ENCODE measurements at places on chromosomes 12 and 14.

DNA sequence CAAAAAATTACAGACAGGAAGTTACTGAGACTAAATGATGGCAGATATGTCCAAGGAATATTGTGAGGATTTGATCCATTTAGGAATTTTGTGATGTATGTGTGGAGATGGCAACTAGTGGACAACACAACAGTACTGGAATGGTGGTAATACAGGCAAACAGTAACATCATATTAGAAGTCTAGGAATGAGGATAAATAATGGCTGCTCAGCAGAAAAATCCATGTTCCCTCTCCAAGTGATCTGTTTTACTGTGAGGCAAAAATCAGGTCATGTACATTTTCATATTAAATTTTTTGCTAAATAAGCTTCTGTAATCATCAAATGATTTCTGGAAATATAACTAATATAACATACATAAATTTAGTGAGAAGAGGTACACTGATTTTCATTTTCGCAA, 108.4 kb downstream of the MED13L start:
- DNase-seq = no peak

- no peak for DNase-seq
Observed at GRCh38 chr12:112589275-112589674, 170.5 kb downstream of the PTPN11 start.

DNA sequence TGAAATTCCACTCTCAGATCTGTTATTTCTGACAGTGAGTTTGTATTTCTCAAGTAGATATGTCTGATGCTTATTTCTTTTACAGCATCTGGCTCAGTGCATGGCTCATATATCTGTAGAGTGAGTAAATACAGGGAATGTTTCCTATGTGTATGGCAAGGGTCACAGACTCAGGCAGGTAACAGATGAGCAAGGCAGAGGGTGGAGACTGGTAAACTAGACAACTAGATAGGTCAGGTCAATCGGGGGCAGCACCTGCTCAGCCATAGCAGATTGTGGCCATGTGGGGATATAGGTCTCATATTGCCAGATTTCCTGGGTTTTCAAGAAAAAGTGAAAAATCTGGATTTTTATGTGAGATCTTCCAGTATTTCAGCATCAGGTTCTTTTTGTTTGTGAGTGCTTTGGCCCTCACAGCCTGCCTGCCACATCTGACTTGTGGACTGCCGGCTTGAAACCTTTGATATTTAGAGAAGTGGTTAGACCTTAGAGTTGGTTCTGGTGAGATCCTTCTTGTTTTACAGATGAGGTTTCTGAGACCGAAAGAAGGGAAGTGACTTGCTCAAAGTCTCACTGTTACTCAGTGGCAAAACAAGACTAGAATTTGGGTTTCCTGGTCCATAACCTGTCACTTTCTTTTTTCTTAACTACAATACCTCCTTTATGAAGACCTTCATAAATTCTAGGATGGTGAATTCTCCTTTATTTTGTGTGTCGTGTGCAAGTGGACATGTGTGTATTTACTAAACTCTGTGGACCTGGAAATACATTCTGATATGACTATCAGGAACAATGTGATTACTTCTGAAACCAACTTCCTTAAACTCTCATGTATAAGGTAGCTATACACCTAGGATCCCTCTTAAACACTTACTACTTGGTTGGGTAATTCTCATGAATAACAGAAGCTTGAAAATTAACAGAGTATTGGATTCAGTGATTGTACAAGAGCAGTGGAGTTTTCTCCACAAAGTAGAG, 34.4 kb downstream of the PROX2 start:
- DNase-seq = no peak

- DNase-seq = no peak
Observed at GRCh38 chr12:118925407-118925806, 55.9 kb upstream of the SRRM4 start.

DNA sequence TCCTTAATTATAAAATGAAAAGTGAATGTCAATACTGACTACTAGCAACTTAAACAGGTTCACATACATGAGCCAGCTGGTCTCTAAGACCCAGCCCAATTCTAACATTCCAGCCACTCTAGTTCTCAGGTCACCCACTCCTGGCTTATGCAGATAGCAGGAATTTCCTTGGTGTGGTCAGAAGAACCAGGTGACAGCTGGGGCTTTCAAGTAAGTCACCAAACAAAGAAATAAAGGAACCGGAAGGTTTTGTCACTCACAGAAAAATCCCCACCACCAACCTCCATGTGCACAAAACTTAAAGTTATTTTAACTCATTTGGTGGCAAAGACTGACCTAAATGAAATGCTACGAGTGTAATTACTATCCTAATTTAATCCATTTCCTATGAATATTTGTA, 129.6 kb upstream of the CDKN3 start:
- no peak for DNase-seq

DNA sequence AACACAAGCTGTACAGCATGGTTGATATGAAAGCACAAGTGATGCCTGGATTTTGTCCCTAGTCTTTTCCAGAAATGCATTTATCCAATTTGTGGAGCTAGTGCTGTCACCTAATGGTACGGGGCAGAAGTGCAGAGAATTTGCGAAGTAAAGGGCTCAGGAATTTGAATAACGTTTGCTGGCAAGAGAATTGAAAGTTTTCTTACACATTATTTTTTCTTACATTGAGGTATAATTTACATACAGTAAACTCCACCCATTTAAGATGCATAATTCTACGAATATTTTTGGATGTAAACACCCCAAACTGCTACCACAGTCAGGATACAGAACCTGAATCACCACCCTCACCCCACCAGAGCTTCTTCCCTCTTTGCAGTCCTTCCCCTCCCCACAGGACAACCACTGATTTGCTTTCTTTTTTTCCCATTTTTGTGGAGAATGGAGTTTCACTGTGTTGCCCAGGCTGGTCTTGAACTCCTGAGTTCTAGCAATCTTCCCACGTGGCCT, 3.5 kb downstream of the AICDA start:
- no peak for DNase-seq

DNA sequence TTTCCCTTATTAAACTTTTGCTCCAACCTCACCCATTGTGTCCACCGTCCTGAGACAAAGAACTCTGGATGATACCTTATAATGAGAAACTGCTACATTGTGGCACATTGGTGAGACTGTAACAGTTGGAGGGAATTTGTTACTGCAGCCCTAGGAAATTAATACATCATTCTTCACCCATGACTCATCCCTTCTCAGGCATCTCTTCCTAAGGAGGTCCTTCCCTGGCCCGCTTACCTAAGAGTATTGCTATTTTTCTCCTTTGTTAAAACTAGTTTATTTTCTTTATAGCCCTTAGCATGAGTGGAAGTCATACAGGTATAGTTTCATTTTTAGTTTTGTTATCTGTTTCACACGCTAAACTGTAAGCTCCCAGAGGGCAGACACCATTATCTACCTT, 87.1 kb downstream of the TMEM260 start:
- DNase-seq = no peak

GRCh38 chr14:50733494-50733893, 65.4 kb upstream of the SAV1 start:
- no peak for DNase-seq

- no peak for DNase-seq
Observed at GRCh38 chr14:20934148-20934762, 21.0 kb upstream of the RNASE2 start.
